ENCODE measurements at places on chromosomes 2 and 18.
A peak's percentile ranks its signal among the peaks of the same experiment; 100 is the strongest.

- DNase-seq: no peak
Observed at GRCh38 chr2:152441961-152442360, 107.0 kb downstream of the FMNL2 start.

DNA sequence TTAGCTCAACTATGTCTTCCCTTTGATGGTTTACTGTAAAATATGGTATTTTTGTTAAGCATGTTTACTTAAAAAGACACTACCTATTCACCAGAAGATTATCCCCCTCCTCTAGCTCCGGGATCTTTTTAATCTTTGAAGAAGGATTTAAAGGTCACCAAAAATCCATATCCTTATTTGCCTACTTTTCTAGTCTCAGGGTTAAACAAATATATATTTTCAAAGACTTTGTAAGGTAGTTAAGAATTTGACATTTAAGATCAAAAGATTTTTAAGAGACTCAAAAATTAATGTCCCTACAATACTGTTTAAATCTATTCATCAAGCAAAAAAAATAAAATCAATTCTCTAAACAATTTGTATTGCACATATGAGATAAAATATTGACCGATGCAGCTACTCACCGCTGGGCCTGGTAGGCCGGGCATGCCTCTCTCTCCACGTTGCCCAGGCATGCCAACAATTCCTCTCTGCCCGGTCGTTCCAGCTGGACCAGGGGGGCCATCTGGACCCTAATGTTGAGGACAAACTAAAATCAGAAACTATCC, 76.1 kb downstream of the COL3A1 start:
- DNase-seq: no peak

- peak; percentile 93 for DNase-seq
Observed at GRCh38 chr2:25314514-25315315, 27.0 kb downstream of the DNMT3A start.

GRCh38 chr2:235592430-235592829, 98.6 kb downstream of the AGAP1 start:
- no peak for DNase-seq

DNA sequence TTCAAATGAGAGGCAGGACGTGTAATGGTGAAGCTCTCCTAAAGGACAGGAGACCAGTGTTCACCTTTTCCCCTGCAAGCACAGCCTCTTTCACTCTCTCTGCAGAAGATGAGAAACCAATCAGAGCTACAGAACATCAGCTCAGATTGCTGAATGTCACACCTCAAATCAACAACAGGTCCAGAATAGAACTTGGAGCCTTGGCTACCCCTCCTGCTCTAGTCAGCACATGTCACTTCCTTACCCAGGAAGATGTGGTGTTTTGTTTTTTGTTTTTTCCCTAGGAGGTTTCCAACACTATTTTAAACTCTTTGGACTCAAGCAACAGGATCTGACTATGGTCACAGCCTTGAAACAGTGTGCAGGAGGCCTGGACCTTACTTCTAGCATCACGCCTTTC, 41.3 kb upstream of the PCBP1 start:
- no peak for DNase-seq

DNA sequence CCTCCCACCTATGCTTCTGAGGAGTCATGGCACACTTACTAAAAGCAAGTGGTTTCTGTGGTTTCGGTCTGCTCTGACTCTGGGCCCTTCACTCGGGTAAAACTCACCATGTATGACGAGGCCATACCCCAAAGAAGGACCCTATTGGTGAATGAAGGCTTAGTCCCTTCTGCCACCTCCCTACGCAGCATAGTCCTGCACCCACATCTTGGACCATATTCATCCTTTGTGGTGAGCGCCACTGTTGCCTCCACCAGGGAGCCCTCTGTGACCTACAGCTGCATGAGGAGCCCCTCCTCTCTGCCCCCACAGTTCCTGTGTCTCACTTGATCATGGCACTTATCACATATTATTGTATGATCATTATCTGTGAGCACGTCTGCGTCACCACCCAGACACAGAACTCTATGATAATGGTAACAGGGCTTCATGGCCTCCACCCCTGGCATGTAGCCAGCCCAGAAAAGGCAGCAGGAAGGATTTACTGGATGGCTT, 113.3 kb downstream of the TFCP2L1 start:
- no peak for DNase-seq

DNA sequence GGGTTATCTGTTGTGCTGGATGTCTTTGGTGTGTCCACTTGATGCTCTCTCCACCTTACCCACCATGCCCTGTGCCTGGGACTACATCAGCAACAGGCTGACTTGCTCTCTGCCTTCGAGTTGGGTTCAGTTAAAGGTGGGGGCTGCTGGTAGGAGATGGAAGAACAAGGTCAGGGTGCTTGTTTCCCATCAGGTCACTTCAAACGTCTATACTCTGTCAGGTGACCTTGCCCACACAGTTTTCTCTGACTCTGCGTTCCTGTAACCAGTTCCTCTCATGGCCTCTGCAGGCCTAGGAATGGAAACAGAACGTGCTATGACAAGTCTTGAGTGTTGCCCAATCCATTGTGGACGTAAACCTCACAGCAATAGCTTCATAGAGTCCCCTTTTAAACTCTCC, 38.4 kb upstream of the PAPOLG start:
- no peak for DNase-seq

- DNase-seq: no peak
Observed at GRCh38 chr2:118706844-118707243, 140.6 kb downstream of the EN1 start.

GRCh38 chr2:47002031-47002430, 86.4 kb upstream of the MCFD2 start:
- DNase-seq: no peak

DNA sequence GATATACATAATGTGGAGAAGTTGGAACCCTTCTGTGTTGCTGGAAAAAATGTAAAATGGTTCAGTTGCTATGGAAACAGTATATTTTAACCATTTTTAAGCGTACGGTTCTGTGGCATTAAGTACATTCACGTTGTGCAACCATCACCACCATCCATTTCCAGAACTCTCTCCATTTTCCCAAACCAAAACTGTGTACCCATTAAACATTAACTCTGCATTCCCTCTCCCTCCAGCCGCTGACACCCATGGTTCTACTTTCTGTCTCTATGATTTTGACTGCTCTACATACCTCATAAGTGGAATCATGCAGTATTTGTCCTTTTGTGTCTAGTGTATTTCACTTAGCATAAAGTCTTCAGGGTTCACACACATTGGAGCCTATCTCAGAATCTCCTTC, 67.3 kb downstream of the LDLRAD4 start:
- no peak for DNase-seq

- DNase-seq: no peak
Observed at GRCh38 chr2:39497082-39497801, 60.2 kb upstream of the MAP4K3 start.

DNA sequence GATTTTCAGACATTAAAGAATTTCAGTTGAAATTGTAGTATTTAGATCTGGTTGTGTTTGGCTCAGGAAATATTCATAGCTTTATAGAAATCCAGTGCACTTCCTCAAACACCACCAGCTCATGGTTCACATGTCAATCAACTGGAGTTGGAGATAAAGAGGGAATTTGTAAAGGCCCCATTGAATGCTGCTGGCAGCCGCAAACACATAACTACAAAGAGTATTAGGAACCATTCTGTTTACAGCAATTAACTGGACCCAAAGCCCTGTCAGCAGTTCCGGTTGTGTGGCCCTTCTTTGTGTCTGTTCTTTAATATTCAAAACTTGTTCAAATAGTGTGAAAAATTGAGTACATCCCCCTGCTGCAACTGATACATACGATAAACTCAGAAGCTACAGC, 107.4 kb upstream of the LRRTM4 start:
- DNase-seq: no peak

- DNase-seq: no peak
Observed at GRCh38 chr2:32812316-32812715, 134.4 kb upstream of the LTBP1 start.

DNA sequence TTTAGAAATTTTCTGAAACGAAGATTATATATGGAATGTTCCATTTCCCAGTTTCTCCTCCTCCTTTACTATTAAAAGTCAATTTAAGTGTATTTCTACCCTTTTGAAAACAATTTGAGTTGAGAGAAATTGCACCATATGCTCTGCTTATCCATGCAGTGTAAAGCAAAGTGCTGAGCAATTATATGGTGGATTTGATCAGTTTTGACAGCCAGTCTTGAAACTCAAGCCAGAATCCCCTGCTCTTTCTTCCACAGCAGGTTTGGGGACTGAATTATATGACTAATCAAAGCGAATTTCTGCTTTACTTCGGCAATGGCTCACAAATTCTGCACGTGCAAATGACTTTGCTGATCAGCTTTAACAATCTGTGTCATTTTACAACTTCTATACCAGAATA, 1183.6 kb downstream of the LRP1B start:
- DNase-seq: no peak

- DNase-seq: peak; percentile 25
Observed at GRCh38 chr2:197705912-197706838, 1.0 kb downstream of the MARS2 start.

DNA sequence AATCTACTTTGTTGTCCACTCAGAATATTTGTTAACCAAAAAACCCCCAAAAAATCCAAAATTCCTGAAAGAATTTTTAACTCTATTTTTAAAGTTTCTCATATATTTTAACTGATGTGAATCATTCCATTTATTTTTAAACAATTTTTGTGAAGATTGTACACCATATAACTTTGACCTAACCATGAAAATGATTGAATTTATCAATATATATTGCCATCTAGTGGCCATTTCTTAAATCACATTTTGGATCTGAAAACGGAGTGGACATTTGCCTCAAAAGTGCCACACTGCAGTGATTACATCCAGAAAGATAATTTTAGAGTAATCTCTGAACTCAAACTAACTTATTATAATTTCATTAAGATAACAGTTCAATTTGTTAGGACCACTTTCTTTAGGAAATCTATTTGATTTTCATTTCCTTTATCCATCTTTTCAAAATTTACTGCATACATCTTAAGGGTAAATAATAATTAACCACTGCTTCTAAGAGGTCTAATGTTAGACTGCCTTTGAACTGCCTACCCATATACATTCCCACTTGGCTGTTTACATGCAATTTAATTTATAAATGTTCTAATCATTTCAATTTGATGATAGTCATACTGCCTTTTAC, 71.1 kb downstream of the DSC3 start:
- DNase-seq: no peak

DNA sequence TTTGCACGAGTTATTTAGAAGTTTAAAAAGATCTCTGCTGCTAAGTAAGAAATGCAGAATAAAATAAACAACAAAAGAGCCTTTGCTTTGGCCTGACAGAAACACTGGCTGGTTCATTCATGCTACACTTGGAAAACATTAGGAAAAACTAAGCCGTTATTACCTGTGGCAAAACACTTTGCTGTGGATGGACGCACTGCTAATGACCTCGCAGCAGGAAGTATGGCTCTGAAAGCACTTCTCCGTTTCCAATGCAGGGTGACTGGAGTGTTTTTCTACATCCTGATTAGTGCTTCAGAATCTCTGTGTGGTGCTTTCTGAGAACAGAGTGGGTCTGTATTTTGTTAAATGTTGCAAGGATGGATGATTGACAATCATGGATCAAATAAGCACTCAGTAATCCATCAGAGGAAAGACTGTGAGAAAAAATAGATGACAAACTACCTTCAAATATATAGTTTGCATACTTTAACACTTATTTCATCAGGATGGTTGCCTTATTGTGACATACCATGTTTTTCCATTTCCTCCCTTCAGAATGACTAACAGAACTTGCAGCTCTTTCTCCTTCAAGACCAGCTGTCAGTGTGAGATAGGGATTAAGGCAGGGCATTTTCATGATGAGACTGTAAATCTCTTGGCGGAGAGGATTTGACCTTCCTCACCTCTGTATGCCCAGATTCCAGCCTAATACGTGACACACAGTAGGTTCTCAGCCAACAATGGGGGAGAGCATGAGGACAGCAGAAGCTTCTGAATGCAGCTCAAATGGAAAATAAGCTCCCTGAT, 38.0 kb downstream of the LINC00305 start:
- DNase-seq: no peak

DNA sequence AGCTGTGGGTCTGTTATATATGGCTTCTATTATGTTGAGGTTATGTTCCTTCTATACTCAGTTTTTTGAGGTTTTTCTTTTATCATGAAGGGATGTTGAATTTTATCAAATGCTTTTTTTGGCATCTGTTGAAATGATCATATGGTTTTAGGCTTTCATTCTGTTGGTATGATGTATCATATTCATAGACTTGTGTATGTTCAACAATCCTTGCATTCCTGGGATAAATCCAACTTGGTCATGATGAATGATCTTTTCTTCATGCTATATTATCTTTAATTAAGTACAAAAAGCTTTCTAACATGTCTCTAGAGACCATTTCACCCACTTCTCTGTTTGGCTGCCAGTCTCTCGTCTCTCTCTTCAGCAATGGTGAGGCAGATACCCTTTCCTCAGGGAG, 54.2 kb downstream of the MDH1 start:
- DNase-seq: no peak

DNA sequence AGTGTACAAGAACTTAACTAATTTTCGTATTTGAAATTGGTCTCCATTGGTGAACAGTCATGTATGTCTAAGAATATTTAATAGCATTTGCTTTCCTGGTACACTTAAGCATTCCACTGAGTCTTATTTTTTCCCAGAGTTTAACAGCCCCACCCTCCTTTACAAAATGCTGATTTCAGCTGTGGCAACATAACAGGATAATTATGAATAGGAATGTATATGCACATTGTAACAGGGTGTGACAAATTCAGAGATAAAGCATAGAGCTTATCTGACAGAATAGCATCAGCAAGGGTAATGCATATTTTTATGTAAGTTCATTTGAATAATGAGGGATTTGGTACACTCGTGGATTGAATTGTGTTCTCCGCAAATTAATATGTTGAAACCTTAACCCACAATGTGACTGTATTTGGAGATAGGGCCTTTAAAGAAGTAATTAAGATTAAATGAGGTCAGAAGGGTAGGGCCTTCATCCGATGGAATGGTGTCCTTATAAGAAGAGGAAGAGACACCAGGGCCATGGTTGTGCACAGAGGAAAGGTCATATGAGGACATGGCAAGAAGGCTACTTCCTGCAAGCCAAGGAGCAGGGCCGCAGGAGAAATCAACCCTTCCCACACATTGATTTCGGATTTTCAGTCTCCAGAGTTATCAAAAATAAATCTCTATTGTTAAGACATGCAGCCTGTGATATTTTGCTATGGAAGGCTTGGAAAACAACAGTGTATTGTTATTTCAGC, 439.7 kb upstream of the CDH20 start:
- no peak for DNase-seq
